ENCODE measurements at places on chromosomes 1 and 21.

DNA sequence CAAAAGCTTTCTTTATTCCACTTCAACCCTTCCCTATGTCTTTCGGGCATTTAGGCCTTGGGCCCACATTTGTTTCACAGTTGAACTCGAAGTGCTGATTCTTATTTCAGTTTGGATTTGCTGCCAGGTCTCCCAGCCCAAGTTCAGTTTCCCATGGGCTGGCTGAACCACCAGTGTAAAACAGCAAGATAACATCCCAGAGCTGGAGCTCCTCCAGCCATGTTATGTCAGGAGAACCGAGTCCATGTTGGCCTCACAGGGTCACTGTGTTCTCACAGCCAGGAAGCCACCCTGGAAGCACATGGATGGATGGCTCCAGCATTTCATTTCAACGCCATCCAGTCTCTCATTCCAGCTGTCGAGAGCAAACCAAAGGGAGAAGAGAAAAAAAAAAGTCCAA, 45.2 kb upstream of the RXRG start:
- no peak for DNase-seq

DNA sequence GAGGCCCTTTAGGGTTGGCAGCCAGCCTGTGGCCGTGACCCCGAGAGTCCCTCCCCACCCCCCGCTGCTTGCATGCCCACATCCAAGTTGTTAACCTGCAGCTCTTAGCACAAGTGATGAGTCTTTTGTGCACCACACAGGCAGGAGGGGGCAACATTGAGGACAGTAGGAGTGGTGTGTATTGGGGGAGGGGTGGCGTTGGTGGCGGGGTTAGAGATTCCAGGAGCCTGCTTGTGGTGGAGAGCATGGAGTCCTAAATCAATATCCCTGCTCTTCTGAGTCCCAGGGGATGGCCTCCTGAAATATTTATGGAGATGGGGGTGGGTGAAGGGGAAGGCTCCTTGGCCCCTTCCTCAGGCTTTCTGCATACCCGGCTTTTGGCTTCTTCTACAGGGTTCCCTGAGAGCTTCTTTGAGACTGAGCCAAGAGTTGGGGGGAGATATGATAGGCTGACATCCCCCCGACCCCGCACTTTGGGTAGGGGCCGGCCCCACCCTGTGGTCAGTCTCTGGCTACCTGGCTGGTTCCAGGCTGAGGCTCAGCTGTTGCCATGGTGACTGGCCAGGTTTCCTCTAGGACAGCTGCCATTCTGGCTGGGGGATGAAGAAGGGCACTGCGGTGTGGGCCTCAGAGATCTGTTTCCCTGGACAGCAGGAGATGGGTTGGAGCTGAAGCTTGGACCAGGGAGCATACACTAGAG, 5.0 kb downstream of the CHRNB2 start:
- DNase-seq, result no peak

DNA sequence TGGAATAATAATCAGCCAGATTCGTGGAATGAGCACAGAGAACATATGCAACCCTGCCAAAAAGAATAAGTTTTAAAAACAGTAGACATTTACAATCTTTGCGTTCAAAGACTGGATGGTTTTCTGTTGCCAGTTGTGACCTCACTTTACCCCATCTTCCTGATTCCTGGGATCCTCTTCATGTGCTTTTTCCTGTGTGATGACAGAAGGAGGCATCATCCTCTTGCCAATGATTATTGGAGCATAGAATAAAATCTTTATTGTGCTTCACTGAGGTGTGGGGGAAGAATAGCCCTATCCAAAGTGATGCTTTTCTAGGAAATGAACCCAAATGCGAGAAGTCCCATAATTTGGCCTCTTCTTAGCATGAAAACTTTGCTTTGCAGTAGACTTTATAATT, 15.0 kb upstream of the BARHL2 start:
- no peak for DNase-seq

DNA sequence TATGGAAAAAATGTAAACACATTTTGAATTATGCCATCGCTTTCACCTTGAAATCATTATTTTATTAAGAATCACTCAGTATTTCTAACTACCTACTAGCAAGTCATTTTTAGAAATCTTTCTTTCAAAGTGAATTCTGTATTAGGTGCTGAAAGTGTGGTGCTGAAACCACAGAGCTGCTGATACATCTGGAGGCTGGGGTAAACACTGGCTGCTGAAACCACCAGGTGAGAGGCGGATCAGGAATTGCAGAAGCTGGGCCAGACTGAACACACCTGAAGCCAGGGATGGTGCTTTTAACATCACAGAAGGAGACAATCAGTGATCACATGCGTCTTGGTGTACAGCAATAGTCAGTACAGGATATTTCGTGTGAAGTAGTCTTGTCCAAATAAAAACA, 42.2 kb upstream of the KCNE1 start:
- no peak for DNase-seq

- DNase-seq, result no peak
Observed at GRCh38 chr1:244221991-244222390, 170.9 kb downstream of the ZBTB18 start.

DNA sequence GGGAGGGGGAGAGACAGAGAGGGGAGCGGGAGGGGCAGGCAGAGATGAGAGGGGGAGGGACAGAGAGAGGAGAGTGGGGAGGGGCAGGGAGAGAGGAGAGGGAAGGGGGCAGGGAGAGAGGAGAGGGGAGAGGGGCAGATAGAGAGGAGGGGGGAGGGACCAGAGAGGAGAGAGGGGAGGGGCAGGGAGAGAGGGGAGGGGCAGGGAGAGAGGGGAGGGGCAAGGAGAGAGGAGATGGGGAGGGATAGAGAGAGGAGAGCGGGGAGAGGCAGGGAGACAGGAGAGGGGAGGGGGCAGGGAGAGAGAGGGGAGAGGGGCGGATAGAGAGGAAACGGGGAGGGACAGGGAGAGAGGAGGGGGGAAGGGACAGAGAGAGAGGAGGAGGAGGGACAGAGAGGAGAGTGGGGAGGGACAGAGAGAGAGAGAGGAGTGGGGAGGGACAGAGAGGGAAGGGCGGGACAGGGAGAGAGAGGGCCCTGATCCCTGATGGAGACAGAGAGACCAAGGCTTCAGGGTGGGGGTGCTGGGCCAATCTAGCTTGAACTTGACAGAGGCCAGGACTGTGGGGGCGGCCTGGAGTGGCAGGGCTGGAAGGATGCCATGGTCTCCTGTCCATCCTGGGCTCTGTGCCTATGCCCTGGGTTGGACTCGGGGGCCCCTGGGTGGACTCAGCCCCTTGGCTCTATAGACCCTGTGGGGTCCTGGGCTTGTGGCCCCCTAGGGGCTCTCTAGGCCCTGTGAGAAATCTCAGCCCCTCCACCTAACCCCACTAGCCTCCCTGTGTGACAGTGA, 43.6 kb downstream of the DMRTB1 start:
- no peak for DNase-seq
